ENCODE measurements at places on chromosomes 4 and X. TPM values are rescaled to one million over a fixed set of nuclear protein-coding genes. Genes with fewer than 3 reads are reported as not detected.

TEC gene
- 1.9 TPM for polyA plus RNA-seq

CDX4 gene
- not detected for polyA plus RNA-seq

RASL11B gene
- polyA plus RNA-seq = 1.0 TPM

TLR6 gene
- 0.26 TPM for polyA plus RNA-seq

CYSLTR1 gene
- polyA plus RNA-seq = 0.36 TPM

PIN4 gene
- polyA plus RNA-seq = 26.2 TPM

FGF5 gene
- 0.03 TPM for polyA plus RNA-seq

EVC gene
- 0.76 TPM for polyA plus RNA-seq

UNC5C gene
- polyA plus RNA-seq = 0.39 TPM

All from liver (tissue), 10 donors.